ENCODE measurements at places on chromosomes 7 and 10.

DNA sequence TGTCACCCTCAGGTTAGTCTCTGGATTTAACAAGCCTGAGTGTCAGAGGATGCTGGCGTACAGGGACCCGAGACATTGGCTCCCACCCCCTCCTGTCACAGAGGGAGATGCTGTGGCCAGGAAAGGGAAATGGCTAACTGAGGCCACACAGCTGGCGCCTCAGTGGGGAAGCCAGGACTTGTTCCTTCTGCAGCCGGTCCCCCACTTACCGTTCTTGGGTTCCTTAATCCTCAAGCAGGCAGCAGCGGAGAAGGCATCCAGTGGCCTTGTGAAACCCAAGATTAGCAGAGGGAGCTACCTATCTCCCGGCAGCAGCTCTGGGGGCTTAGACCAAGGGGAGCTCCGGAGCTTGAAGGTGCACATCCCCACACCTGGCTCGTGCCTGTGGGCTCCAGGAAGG, 65.4 kb downstream of the NEURL1 start:
- DNase-seq = no peak

GRCh38 chr10:30357075-30357801, 8.2 kb upstream of the MTPAP start:
- DNase-seq = no peak

- DNase-seq = no peak
These were observed 29.0 kb upstream of the ZNF862 start for GRCh38 chr7:149809215-149809614.

DNA sequence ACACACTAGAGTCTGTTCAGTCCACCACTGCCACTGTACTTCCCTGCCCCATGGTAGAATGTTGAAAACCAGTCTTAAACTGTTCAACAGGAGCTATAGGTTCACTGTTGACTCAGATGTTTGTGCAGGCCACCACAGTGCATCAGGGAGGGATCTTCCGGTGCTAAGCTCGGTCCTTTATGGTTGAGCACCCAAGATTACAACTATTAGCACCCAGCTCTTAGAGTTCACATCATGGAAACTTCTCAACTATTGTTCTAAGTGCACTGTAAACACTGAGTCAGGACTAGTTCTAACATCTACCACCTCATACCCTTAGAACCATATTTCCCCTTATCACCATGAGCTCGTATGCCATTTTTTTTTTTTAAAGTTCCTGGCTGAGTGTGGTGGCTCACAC, 97.1 kb upstream of the MXI1 start:
- no peak for DNase-seq

GRCh38 chr10:73076360-73077183, 20.1 kb downstream of the P4HA1 start:
- DNase-seq = no peak

- no peak for DNase-seq
These were observed 55.3 kb downstream of the TCF7L2 start for GRCh38 chr10:113005380-113005779.

GRCh38 chr10:72814099-72814790, 79.3 kb upstream of the OIT3 start:
- DNase-seq = no peak

DNA sequence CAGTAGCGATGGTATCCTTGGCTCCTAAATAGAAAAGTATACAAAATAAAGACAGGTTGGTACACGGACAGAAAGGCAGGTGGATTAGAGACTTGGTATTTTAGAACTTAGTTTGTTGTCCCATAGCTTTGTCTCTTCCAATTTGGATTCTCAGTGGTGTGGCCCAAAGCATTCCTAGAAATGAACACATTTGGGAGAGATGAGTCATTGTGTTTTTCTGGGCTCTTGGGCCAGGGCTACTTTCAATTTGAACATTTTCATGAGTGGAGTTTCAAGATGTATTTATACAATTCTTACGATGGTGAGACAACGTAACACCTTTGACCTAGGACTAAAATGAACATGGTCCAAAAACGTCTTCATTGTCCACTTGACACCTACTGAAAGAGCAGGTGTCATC, 225.1 kb upstream of the YAE1 start:
- no peak for DNase-seq

Measured in stimulated activated CD4-positive, alpha-beta T cell treated with anti-CD3 and anti-CD28 coated beads, Interleukin-2, amount 100 ng/mL, for 4 hours (primary cell).